ENCODE measurements at places on chromosomes 4 and X. TPM values are rescaled to one million over a fixed set of nuclear protein-coding genes. Genes with fewer than 3 reads are reported as not detected.

The EMCN gene
- not detected for total RNA-seq

The CAPN6 gene
- total RNA-seq: not detected

The KLHL2 gene
- total RNA-seq: 22.2 TPM

DNA sequence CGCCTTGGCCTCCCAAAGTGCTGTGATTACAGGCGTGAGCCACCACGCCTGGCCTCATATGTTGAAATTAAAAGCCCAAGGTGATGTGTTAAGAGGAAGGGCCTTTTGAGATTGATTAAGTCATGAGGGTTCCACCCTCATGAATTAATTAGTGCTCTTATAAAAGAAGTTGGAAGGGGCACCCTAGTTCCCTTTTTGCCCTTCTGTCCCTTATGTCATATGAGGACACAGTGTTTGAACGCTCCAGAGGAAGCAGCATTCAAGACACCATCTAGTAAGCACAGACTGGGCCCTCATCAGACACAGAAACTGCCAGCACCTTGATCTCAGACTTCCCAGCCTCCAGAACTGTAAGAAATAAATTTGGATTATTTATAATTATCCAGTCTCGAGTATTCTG is 5.1 kb upstream of the APLN start:
- no peak overlapping the region for H3K27ac ChIP-seq
- H3K4me1 ChIP-seq: peaks cover 7% of the 10 kb centered on the region
- no peaks in the 10 kb centered on the region for H3K36me3 ChIP-seq

The ATG4A gene
- total RNA-seq: 13.0 TPM

DNA sequence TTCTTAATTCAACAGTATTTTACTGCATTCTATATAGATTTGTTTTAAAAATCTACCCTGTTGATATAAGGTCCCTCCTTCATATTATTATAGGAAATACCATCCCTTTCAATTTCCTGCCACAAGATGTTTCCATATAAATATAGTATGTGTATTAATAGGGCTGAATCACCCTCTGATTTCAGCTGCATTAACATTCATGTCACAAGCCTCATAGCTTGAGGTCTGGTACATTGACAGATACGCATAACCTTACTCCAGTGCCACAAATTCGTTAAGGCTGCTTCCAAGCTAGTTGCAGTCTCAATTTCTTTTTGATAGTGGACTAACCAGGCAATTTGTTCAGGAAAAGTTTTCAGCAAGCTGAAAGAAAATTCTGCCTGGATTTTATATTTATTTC is 128.4 kb downstream of the KLHL34 start:
- H3K27ac ChIP-seq: no peak overlapping the region
- no peaks in the 10 kb centered on the region for H3K27me3 ChIP-seq
- no peaks in the 10 kb centered on the region for H3K36me3 ChIP-seq
- DNase-seq: no peak

GRCh38 chr4:18439311-18439710 is 417.8 kb upstream of the LCORL start:
- no peaks in the 10 kb centered on the region for H3K36me3 ChIP-seq
- no peak overlapping the region for H3K4me3 ChIP-seq
- H3K27me3 ChIP-seq: no peaks in the 10 kb centered on the region

The ZFYVE28 gene
- 30.3 TPM for total RNA-seq
